ENCODE measurements at places on chromosomes 5 and 9.

- DNase-seq = no peak
Measured at GRCh38 chr5:147177125-147177840, 57.5 kb upstream of the STK32A start.

GRCh38 chr9:137306066-137306849 is 4.2 kb upstream of the NRARP start:
- no peak for DNase-seq

- DNase-seq = no peak
Measured at GRCh38 chr5:69049151-69049550, 44.7 kb upstream of the SLC30A5 start.

DNA sequence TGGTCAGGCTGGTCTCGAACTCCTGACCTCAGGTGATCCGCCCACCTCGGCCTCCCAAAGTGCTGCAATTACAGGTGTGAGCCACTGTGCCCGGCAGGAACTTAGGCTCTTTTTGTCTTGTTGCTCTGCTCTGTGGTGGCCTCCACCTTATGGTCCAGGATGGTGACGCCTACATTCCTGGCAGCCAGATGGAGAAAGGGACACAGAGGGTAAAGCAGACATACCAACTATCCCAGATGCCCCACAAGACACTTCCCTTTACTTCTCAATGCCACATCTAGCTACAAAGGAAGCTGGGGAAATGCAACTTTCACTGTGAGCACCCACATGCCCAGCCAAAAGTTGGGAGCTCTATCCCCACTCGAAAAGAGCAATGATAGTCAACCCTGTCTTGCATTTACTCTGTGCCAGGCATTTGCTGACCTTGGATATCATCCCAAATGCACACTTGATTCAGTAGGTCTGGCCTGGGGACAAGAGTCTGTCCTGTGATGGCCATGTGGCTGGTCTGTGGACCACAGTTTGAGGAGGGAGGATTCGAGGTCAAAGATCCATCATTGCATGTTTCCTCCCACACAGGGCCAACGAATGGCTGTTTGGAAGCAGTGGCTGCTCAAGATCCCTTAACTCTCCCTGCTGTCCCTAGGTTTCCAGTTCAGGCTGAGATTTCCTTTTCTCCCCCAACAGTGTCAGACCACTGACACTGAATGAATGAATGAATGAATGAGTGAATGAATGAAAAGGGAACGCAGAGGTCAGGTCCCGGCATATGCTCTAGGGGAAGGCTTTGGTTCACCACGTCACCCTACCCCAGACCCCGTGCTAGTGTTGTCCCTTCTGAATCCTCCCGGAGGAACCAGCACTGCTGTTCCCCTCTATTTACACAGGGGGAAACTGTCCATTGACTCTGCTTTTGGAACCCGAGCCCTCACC is 1.4 kb upstream of the ERGIC1 start:
- no peak for DNase-seq

GRCh38 chr5:167699432-167699831 is 592.0 kb upstream of the WWC1 start:
- DNase-seq = no peak

GRCh38 chr5:14101922-14102321 is 41.2 kb upstream of the TRIO start:
- no peak for DNase-seq

GRCh38 chr5:103021314-103021713 is 98.6 kb downstream of the GIN1 start:
- DNase-seq = no peak
